ENCODE measurements at places on chromosomes 5 and 9.

GRCh38 chr5:73394610-73395009 lies 54.0 kb downstream of the FOXD1 start:
- DNase-seq, result no peak

- DNase-seq, result no peak
Observed at GRCh38 chr5:37888476-37888875, 48.6 kb upstream of the GDNF start.

GRCh38 chr5:139651853-139652787 lies 4.0 kb downstream of the CXXC5 start:
- peak; percentile 78 for DNase-seq

- DNase-seq, result no peak
Observed at GRCh38 chr5:180130876-180131740, 59.5 kb upstream of the RNF130 start.

GRCh38 chr5:50439221-50439620 lies 1.9 kb downstream of the EMB start:
- no peak for DNase-seq

DNA sequence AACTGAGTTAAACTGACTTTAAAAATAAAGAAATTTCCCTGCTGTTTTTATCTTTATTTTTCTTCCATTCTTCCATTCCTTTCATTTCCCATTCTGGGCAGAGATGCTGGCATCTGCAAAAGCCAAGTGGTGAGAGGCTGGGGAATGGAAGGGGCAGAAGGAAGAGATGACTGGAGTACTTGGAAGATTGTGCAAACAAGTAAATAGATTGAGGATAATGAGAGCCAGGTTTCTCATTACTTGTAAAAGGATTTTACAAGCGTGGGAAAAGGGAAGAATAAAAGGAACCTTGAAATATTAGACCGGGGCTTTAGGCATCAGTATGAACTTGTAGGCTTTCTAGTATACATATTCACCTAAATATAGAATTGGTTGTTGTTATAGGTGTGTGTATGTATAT lies 341.2 kb downstream of the CAAP1 start:
- no peak for DNase-seq

- no peak for DNase-seq
Observed at GRCh38 chr5:56527174-56527573, 288.2 kb upstream of the MAP3K1 start.

DNA sequence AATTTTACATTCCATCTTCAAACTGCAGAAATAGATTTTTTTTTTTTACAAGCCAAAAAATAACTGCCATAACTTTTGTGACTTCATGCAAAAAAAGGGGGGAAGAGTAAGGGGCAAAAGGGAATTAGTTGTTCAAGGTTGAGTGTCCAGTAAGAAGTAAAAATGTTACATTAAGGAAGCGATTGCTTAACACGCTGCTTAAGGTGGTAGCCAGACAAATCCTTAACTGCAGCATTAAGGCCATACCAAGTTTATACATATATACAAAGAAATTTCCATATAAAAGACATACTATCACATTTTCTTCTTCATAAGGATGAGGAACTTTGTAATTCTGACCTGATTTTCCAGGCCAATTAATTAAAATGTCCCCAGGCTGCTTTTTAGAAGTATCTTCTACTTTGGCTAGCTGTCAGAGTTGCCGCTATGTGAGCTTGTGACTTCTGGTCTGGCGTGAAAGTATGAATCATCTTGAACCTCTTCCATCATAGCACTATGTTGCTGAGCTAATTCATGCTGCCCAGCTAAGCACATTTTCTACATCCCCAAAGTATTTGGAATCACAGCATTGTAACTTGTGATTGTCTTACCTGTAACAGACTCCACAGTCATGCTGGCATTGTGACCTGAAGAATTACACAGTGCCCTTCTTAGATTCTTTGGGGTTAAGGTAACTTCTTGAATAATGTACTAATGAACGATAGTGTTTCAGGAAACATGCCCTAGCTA lies 40.0 kb downstream of the G3BP1 start:
- DNase-seq, result no peak

GRCh38 chr5:150706776-150707390 lies 6.0 kb upstream of the RBM22 start:
- DNase-seq, result no peak

DNA sequence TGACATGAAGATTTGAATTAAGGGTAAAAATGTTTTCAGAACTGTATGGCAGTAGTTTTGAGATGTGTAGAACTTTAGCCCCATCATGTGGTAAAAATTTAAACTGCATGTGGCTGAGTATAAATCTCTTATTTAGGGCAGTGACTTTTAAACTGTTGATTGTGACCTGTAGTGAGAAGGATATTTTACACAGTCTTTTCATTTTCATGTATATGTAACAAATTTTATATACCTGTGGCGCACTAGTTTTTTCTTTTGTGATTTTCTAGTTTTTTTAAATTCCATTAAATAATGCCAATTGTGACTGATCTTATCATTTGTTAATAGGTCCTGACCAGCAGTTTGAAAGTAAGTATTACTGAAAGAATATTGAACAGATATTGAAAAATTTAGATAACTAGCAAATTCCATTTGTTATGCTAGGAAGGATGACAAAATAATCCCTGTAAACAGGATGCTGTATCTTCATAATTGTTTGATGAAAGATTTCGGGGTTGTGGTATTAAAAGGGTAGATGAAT lies 47.2 kb downstream of the GPBP1 start:
- DNase-seq, result no peak

DNA sequence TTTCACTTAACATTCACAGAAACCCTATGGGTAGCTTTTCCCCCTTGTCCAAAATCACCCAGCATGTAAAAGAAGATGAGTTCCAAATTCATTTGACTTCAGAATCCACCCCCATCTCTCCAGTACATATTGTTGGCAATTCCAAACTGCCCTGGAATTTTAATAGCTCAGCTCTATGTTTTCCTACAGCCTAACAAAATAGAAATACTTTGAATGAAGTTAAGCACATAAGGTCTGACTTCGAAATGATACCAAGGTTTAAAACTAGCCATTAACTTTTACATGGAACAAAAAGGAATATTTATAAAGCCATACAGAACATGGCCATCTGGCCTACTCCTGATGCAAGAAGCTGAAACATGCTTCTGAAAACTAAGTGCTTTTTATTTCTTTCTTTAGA lies 634.3 kb downstream of the PDE4D start:
- DNase-seq, result no peak

- DNase-seq, result no peak
Observed at GRCh38 chr9:81237565-81238231, 451.6 kb downstream of the TLE1 start.

- DNase-seq, result no peak
Observed at GRCh38 chr5:40364441-40364840, 315.3 kb upstream of the PTGER4 start.

DNA sequence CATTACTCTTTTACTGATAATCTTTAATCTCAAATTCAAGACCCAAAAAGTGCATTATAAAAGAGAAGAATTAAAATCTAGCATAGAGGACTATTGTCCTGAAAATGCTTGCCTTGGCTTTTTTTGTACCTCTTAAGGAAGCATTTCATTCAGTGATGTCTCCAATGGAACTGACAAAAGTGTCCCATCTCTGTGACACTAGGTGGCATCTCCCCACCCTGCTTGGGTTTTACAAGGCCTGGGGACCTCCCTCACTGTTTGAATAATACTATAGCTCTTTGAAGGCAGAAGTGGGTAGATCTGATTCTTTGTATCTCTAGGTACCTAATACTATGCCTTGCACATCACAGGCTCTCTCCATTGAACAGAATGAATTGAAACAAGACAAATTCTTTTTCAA lies 180.6 kb downstream of the EPB41L4A start:
- no peak for DNase-seq

DNA sequence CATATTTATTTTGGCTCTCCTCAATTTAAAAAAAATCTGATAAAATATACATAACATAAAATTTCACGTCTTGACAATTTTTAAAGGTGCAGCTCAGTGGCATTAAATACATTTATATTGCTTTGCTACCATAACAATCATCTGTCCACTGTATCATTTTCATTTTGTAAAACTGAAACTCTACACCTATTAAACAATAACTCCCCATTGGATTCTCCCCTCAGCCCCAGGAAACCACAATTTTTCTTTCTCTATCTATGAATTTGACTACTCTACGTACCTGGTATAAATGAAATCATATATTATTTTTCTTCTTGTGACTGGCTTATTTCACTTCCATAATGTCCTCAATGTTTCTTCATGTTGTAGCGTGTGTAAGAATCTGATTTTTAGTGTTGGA lies 563.5 kb downstream of the PRR16 start:
- no peak for DNase-seq

- no peak for DNase-seq
Observed at GRCh38 chr5:78587775-78588291, 60.7 kb downstream of the LHFPL2 start.

- no peak for DNase-seq
Observed at GRCh38 chr9:134438195-134438788, 112.0 kb downstream of the RXRA start.

DNA sequence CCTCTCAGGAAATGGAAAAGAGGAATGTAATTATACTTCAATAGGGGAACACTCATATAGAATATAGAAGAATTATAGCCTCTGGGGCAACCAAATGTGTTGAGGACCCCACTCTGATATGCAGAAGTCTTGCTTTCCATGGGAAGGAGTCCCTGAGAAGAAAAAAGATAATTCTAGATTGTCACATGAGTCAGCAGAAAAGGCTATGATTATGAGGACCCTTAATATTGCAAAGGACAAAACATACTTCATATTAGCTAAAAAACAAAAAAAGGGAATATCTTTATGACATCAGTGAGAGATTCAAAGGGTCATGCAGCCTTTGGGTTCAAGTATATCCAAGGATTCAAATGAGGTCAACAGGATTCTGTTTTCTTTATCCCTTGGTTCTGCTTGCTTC lies 119.5 kb downstream of the PIK3R1 start:
- DNase-seq, result no peak

DNA sequence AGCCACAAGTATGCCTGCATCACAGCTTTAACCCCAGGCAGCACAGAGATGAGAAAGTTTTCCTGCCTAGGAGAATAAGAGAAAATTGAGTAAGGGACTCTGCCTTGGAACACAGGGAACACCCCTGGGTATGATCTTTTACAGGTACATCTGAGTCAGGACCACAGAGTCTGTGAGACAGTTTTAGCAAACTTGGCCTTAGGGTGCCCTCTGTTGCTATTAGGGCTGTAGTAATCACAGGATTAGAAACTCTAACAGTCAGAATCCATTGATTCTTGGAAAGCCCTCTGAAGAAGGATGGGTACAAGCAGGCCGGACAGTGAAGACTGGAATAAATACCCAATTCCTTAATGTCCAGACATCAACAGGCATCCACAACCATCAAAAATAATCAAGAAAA lies 989.5 kb upstream of the CDH9 start:
- DNase-seq, result no peak

DNA sequence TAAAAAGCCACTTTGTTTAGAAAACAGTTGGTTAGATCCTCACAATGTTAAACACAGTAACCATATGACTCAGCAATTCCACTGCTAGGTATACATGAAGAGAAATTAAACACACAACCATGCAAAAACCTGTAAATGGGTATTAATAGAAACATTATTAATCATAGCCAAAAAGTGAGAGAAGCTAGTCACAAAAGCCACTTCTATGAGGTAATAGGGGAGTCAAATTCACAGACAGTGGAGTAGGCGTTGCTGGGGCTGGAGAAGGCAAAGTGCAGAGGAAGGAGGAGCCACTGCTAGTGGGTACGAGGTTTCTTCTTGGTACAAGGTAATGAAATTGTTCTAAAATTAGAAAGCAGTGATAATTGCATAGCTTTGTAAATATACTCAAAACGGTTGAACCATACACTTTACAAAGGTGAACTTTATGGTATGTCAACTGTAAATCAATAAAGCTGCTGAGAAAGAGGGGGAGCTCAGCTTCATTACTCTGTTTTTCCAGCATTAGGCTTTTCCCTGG lies 364.4 kb downstream of the GADD45G start:
- DNase-seq, result no peak

DNA sequence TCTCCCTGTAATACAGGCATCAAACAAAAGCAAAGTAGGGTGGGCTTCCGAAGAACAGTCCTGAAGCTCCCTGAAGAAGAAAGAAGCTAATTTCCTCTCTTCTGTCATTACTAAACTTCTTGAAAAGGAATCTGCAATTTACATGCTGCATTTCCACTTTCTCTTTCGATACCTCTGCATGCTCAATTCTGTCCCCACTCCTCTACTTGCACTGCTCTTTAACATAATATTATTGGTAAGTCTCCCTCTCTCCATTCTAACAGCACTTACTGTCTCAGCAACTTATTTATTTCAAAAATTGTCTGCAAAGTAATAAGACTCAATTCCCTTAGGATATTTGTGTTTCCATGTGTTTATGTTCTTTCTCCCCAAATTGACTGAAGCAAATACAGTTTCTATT lies 3.9 kb upstream of the PLPP1 start:
- DNase-seq, result no peak

- DNase-seq, result no peak
Observed at GRCh38 chr9:76610011-76610352, 151.0 kb downstream of the GCNT1 start.

- no peak for DNase-seq
Observed at GRCh38 chr5:76345582-76345981, 57.5 kb upstream of the IQGAP2 start.

DNA sequence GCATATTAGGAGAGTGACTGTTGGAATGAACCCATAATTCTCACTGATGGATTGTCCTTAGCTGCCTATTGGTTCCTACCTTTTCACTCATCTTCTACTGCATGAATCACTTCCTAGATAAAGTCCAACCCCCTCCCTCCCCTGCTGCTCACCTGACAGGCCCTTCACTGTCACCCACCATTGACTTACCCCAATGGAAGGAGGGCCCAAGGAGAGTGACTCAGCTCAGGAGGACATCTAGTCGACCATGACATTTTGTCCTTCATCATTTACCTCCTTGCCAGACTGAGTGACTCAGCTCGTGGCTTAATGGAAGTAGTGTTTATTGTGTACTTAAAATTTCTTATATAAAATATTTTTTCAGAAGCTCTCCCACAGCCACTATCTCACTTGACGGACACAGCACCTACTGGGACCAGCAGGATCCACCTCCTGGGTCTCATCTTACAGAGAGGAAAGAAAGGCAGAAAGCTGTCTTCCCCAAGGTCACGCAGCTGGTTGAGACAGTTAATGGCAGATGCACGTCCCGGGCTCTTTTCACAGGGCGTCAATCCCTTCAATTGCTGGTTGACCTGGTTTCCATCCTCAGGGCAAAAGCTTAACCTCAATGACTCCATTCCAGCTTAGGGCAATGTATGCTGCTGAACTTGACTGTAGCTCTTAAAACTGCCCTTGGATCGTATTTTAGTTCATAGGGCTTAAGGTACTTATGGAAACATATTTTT lies 142.3 kb downstream of the MARCHF11 start:
- DNase-seq, result no peak

GRCh38 chr5:137146402-137146890 lies 352.7 kb downstream of the SPOCK1 start:
- DNase-seq, result no peak

Data from activated CD8-positive, alpha-beta memory T cell treated with anti-CD3 and anti-CD28 coated beads, Interleukin-2, amount 50 U/mL, for 4 hours (primary cell).